NCI-H1694 (cell line): ENCODE measurements at places on chromosomes 3 and 15.

GRCh38 chr3:186414735-186415419, 52.8 kb upstream of the DGKG start:
- no peak for DNase-seq

- no peak for DNase-seq
Observed at GRCh38 chr15:60520013-60520824, 41.3 kb upstream of the ICE2 start.

- DNase-seq, result no peak
Observed at GRCh38 chr3:52140769-52141168, 13.5 kb downstream of the POC1A start.

- DNase-seq, result no peak
Observed at GRCh38 chr3:177451301-177451750, 254.0 kb upstream of the TBL1XR1 start.

DNA sequence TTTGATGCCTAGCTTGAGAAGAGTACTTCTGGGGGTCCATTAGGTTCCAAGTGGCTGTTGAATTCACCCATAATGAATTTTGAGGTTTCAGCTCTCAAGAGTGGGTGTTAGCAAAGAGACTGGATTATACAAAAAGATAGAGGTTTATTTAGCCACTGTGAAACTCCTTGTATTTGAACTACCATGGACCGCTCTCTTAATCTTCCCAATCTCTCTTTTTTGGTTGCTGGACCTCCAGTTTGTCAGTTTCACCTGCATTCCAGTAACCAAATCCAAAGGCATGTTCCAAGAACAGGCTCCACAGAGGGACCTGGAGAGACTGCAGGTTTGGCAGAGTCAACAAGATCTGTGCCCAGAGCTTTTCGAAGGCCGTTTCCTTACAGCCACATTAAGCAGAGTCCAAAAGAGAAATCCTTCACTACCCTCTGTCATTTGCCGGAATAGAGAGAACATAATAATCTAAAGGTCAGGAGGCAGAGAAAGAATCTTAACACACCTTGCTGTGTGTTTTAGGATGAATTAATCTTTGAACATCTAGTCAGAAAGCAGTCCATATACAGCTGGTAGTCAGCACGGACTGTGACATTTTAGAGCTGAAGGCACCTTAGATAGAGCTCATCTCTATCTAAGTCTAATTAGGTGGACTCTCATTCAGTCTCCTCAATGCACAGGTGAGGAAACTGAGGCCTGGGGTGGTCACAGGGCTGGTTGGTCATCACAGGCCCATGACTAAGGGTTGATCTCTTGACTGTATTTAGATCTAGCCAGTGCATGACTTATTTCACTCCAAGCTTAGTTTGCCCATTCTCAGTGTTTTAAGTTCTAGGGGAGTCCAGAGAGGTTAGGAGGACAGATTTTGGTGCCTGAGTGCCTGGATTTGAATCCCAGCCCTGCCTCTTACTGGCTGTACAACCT, 1.3 kb downstream of the ABHD2 start:
- no peak for DNase-seq

GRCh38 chr3:125316246-125316645, 58.9 kb downstream of the ZNF148 start:
- DNase-seq, result no peak

GRCh38 chr3:112132975-112133448, at the start of gene GCSAM:
Gene GCSAM (minus strand): TSS chr3:112133248. CDS start chr3:112133120, 128 bp downstream.
- DNase-seq, result no peak

DNA sequence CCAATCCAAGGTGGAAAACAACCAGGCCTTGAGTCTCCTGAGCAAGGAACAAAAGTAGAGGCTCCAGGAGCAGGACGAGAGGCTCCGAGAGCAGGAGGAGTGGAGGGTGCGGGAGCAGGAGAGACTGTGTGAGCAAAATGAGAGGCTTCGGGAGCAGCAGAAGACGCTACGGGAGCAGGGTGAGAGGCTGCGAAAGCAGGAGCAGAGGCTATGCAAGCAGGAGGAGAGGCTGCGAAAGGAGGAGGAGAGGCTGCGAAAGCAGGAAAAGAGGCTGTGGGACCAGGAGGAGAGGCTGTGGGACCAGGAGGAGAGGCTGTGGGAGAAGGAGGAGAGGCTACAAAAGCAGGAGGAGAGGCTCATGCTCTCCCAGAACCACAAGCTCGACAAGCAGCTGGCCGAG, 60.3 kb upstream of the UBE2Q2 start:
- DNase-seq, result no peak

DNA sequence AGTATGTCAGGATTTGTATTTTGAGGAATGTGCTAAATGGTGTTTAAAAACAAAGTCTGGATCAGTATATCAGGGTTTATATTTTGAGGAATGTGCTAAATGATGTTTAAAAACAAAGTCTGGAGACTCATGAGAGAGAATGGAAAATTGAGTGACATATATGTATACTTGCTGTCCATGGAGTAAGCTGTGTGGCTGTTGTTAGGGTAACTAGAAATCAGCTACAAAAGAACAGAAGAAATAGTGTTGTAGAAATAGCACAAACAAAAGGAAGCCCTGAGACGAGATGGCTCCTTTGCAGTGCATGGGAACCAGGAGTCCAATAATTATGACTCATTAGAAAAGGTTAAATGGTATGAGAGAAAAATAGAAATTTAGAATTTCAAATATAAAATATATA, 282.7 kb upstream of the MANF start:
- DNase-seq, result no peak

GRCh38 chr15:36358094-36358493, 221.3 kb upstream of the CDIN1 start:
- DNase-seq, result no peak

- DNase-seq, result no peak
Observed at GRCh38 chr3:31876331-31876730, 104.7 kb downstream of the OSBPL10 start.

DNA sequence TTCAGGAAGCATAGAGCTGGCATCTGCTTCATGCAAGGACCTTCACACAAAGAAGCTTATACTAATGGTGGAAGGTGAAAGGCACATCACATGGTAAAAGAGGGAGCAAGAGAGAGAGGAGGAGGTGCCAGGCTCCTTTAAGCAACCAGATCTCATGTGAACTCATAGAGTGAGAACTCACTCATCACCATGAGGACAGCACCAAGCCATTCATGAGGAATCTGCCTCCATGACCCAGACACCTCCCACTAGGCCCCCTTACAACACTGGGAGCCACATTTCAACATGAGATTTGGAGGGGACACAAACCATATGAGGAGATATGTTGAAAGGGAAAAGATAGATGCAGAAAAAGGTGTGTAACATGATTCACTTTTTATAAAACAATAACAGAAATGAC, 48.4 kb upstream of the TLE3 start:
- no peak for DNase-seq

GRCh38 chr3:64179860-64180259, 45.4 kb downstream of the PRICKLE2 start:
- DNase-seq, result no peak

DNA sequence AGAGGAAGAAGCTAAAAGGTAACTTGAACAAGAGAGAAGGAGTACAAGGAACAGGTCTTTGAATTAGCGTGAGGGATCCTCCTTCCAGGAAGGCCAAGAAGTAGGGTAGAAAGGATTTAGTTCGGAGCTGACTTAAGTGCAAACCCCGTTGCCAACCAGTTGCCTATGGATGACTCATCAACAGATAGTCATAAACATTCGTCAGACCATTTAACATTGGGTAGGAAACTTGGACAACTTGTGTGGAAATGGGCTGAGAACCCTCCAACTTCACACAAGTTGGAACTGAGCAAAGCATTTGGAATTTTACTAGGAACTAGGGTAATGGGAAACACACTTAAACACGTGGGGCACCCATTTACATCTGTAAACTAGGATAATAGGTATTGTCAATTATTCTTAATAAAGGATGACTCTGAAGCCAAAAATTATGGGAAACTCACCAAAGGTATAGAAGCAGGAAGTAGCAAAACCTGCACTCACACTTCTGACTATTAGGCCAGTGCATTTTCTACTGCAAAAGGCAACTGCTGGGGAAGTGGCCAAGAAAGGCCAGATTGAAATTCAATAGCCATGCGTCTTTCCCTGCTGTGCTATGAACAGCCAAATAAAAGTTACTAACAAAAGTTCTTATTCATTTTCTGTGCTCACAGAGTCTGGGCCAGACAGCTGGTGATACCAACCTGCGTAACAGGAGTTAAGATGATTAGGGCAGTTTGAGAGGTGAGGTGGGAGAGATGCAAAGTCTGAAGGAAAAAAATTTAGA, 174.5 kb upstream of the TMC3 start:
- DNase-seq, result no peak

GRCh38 chr15:68340726-68341671, 63.5 kb downstream of the FEM1B start:
- no peak for DNase-seq

- DNase-seq, result no peak
Observed at GRCh38 chr15:40338921-40339620, 1.7 kb downstream of the CCDC9B start.

DNA sequence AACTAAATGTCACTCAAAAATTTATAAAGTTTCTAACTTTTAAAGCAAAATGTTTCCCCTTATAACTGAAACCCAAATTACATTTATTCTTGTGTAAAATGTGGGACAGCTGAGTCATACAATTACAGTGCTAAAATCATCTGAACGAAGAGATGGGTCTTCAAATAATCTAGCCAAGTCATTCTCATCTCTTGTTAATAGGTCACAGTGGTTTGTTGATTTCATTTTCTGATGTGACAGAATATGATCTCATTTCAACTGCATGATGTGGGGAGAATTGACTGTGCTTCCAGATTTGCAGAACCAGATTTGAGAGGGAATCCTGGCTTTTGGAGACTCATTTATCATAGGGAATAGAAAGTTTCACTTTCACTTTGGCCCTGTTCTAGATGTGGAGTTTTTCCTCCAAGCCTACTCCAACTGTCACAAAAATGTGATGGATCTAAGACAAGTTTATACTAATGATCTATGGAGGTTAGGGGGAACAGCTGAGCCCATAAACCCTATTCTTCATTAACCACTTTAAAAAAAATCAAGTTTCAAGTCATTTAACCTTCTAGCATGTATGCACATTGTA, 685.0 kb downstream of the PDCD6IP start:
- DNase-seq, result no peak

DNA sequence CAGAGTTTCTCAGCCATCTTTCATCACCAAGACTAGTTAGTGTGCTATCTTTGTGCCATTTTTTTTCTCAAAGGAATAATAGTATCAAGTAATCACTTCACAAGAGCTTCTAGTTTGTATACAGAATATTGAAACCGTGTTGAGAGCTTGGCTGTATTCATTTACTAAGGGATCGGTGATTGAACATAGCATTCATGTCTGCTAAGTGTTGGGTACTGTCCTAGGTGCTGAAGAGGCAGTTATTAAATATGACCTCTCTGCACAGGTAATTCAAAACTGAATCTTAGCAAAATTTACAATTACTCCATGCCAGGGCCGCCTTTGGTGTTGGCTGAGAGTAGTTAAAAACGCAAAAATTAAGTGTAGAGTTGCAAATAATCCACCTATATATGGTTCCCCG, 355.3 kb upstream of the RORA start:
- no peak for DNase-seq
